ENCODE measurements at places on chromosomes 5 and 9.

DNA sequence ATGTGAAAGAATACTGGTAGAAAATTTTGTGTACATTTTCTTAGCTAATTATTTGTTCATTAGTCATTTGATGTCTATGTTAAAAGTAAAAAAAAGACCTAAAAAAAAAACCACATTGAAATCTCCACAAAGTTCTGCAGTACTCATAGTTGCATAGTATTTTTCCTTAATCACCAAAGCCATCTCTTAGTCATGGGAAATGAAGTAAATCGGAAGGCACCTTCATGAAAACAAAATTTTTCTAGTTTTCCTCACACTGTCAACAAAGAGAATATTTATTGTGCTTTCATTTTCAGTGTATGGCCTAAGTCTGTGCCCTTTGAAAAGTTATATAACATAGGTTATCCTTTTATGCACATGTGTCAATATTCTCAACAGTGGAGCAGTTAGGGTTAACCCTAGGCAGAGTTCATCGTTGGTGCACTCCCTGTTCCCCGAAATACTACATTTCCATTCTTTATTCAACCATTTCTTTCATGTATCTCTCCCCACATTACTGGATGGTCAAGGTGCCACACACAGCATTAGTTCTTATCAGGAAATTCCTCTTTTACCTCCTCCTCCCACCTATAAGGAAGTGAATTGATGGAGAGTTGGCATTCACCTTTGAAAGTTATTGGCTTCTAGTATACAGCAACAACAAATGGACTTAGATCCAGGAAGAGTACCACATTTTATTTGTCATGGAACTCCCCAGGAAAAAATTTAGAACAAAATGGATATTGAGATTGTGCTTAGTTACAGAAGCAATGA, 93.1 kb downstream of the NUDT12 start:
- DNase-seq: no peak

GRCh38 chr9:134706522-134706921, 64.9 kb downstream of the COL5A1 start:
- no peak for DNase-seq

- no peak for DNase-seq
These were observed 64.6 kb upstream of the HAND1 start for GRCh38 chr5:154542581-154542980.

DNA sequence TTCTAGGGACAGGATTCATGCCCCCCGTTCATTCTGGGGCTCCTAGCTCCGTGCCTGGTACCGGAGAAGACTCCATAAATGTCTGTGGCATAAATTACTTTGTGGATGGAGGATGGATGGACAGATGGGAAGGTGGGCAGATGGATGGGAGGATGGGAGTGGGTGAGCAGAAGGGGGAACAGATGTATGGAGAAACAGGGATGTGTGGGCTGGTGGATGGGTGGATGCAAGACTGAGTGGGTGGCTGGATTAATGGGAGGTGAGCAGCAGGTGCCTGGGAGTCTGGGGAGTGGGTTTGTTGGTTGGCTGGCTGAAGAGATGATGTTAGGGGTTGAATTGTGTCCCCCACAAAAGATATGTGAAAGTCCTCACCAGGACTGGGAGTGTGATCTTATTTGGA, 43.5 kb downstream of the SARDH start:
- DNase-seq: no peak

DNA sequence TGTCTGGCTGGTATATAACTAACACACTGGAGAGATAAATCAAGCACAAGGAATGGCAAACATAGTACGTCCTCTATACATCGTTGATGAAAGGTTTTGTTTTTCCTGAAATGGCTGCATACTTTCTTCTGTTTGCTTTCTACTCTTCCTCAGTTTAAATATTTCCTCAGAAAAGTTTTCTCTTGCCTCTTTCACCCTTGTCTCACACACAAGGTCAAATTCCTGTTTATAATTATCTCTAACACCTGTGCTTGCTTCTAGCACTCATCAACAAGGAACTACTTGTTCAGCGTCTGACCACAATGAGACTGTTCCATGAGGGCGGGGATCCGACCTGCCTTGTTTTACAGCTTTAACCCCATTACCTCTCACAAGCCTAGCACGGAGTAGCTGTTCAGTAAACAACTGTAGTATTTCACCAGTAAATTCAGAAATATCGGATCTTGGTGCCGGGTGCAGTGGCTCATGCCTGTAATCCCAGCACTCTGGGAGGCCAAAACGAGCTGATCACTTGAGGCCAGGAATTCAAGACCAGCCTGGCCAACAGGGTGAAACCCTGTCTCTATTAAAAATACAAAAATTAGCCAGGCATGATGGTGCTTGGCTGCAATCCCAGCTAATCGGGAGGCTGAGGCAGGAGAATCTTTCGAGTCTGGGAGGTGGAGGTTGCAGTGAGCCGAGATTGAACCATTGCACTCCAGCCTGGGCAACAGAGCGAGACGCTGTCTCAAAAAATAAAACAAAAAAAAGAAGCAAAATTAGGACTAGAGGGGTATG, 37.0 kb downstream of the NR6A1 start:
- DNase-seq: no peak

GRCh38 chr9:120431268-120431667, 148.7 kb downstream of the CDK5RAP2 start:
- no peak for DNase-seq

- DNase-seq: no peak
These were observed 17.1 kb upstream of the GLIPR2 start for GRCh38 chr9:36119476-36119875.

GRCh38 chr9:2281803-2282185, 266.6 kb downstream of the SMARCA2 start:
- no peak for DNase-seq

DNA sequence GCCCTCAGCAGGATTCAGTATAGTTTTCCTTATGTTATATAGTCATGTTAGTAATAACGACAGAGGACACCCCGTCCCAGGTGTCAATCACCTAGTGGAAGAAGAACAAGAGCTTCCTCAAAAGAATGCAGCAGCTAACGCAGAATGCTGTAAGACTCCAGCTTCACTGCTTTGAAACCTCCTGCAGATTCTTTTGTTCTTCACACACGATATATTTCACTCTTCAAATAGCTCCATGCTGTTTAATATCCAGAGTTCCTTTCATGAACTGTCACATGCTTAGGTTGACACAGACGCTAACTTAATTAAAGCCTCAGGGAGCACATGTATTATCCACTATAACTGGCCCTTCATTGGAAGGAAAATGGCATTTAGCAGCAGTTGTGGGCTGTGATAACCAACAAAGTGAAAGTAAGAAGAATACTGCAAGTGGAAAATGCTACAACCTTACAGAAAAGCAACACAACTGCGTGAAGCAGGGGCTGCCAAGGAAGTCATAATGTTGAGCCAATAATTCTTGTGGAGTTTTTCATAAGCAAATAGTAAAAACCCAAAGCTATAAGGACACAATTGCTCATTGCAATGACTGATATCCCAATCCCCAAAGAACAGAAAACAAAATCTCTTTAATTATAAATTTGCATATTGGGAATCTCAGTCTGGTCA, 387.5 kb downstream of the PLK2 start:
- DNase-seq: no peak

- no peak for DNase-seq
These were observed 654 bp upstream of the TUT7 start for GRCh38 chr9:86354818-86355309.

GRCh38 chr5:1494780-1495524, 28.8 kb downstream of the LPCAT1 start:
- DNase-seq: no peak

GRCh38 chr5:150623878-150624216, 16.6 kb upstream of the SYNPO start:
- DNase-seq: no peak

DNA sequence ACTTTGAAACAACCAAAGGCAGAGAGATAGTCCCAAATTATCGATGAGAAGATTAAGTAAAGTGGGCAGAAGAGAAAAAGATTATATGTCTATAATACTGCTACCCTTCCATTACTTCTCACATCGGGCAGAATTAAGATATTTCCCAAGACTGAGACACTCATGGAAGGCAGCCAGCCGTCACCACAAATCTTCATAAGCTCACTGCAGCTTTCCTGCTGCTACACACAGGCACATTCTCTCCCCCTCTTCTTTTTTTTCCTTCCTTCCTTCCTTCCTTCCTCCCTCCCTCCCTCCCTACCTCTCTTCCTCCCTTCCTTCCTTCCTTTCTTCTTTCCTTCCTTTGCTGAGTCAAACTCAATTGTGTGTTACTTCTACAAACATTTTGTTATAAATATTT, 58.7 kb upstream of the SPATA31C2 start:
- no peak for DNase-seq

- DNase-seq: no peak
These were observed 25.5 kb downstream of the TNPO1 start for GRCh38 chr5:72841756-72842535.

GRCh38 chr5:59138509-59138908, 555.6 kb downstream of the RAB3C start:
- no peak for DNase-seq

DNA sequence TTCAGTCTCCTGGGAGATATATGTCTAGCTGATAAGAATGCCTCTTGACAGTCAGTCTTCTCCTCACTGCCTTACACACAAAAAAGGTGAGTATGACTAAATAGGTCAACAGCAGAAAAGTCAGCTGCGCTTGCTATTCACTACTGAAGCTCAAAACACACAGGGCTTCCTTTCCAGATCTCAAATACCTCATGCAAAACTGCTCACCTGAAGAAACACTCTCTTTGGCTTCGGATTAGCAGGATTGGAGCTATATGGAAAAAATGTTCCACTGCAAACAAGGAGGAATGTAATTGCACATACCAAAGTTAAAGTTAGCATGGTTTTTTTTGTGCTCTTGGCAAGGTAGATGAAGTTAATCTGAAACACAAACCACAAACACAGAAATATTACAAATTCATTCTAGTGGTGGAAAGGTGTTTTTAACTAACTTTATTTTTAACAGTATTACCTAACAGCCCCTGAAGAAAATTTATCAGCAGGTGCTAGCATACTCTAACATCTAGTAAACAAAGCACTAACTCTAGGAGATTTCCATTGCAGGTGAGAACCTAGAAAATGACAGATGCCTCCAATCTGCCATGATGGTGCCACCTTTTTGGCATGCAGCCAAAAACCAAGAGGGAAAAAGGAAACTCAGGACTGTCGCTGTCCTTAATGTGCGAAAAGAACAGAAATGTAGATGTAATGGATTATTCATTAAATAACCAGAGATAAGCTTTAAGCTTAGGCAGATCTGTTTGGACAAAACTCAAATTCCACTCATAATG, 31.8 kb downstream of the ERMP1 start:
- DNase-seq: no peak
